ENCODE measurements at places on chromosomes 16 and 17.

- DNase-seq: no peak
Measured at GRCh38 chr17:20120836-20121235, 111.7 kb downstream of the SPECC1 start.

DNA sequence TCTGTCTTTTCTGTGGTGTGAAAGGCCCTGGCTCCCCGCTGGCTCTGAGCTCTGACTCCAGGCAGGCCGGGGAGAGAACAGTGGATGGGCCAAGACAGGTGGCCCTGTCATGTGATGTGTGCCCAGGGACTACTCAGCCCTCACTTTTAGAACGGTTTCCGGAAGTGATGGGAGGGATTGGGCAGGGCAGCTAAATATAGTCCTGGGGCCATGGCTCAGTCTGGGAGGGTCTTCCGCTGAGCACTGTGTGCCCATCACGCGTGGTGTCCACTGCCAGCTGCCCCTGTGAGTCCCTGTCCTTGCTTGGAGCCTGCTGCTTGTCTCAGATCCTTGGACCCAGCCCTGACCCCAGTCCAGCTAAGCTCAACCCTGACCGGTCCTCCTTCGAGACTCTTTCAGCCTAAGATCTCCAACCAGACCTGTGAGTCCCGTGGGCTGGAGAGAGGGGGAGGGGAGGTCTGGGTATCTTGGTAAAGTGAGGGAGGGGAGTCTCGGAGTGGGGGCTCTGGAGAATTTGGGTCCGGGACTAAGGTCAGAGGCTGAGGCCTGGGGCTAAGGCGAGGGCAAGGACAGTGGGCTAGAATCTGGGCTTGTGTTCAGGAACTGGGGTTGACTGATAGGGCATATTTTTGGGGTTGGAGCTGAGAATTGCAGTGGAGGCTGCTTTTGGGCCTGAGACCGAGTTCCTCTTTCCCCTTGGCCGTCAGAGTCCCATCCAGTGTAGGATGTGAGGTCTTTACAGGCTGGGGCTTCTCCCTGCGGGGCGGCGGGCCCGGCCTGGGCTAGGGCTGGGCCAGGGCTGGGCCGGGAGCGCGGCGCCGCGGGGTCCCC, at the start of gene TRIM72:
Gene TRIM72 (plus strand): TSS at position 243 of the 831 bp plus-strand sequence. CDS start 620 bp downstream, outside the sequence.
- DNase-seq: no peak

GRCh38 chr17:53626286-53626685, 196.4 kb upstream of the KIF2B start:
- no peak for DNase-seq

DNA sequence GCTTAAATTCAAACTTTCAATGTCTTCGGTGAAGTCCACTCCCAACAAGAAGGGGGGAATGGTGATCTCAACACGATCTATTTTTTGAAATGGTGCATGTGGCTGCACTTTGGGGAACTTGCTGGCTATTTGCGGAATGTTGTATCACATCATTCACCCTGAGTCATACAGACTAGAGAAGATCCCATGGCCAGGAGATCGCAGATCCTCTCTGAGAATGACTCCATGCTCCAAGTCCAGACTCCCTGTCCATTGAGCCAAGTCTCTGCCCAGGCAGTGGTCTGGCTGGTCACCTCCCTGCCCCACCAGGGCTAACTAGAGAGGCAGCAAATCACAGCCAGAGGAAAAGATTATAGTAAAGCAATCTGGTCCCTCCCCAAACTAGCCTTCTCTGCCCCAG, 120.6 kb downstream of the XYLT1 start:
- no peak for DNase-seq

GRCh38 chr17:51673070-51673469, 412.7 kb downstream of the UTP18 start:
- DNase-seq: no peak

- DNase-seq: no peak
Measured at GRCh38 chr17:29905879-29906167, 24.2 kb downstream of the SSH2 start.

DNA sequence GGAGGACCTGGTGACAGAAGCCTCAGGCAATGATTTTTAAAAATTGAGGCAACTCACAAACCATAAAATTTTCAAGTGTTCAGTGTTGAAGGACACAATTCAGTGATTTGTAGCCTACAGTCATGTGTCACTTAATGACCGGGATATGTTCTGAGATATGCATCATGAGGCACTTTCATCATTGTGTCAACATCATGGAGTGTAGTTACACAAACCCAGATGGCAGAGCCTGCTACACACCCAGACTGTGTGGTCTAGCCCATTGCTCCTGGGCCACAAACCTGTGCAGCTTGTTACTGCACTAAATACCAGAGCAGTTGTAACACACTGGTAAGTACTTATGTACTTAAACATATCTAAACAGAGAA, 1.6 kb downstream of the PRSS41 start:
- no peak for DNase-seq

GRCh38 chr17:5869041-5869745, 201.0 kb upstream of the WSCD1 start:
- no peak for DNase-seq

GRCh38 chr17:36839256-36839655, 98.0 kb upstream of the LHX1 start:
- DNase-seq: no peak

GRCh38 chr17:79777120-79777893, 641 bp upstream of the CBX2 start:
- DNase-seq: no peak

GRCh38 chr17:12619459-12620199, 46.1 kb upstream of the MYOCD start:
- no peak for DNase-seq

DNA sequence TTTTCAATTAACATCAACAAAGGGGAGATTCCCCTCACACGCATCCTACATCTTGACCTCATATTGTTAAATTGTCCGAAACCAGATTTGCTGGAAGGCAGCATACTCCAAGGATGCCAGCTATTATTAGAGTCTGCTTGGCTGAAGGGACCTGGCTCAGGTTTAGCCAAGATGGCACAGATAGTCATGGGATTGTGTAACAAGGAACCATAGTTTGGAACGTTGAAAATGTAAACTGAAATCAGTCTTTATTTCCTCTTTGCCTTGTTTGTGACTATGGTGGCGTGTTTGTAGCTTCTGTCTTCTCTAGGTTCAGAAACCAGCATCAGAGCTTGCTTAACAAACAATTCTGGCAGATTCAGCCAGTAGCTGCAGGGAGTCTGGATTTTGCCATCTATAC, 5.9 kb downstream of the ARSG start:
- DNase-seq: no peak

All from central memory CD8-positive, alpha-beta T cell (primary cell).